Daoy (cell line): ENCODE measurements at places on chromosomes 1 and 21. TPM values are rescaled to one million over a fixed set of nuclear protein-coding genes. Genes with fewer than 3 reads are reported as not detected.

GRCh38 chr1:23483321-23484252 lies at the start of gene ASAP3:
TSS of gene ASAP3 (minus strand) at chr1:23484179. CDS start at chr1:23484133, 46 bp downstream.
- DNase-seq: peak; percentile 35

GRCh38 chr1:9792156-9793042 lies 31.4 kb downstream of the CLSTN1 start:
- peak; percentile 62 for DNase-seq

DNA sequence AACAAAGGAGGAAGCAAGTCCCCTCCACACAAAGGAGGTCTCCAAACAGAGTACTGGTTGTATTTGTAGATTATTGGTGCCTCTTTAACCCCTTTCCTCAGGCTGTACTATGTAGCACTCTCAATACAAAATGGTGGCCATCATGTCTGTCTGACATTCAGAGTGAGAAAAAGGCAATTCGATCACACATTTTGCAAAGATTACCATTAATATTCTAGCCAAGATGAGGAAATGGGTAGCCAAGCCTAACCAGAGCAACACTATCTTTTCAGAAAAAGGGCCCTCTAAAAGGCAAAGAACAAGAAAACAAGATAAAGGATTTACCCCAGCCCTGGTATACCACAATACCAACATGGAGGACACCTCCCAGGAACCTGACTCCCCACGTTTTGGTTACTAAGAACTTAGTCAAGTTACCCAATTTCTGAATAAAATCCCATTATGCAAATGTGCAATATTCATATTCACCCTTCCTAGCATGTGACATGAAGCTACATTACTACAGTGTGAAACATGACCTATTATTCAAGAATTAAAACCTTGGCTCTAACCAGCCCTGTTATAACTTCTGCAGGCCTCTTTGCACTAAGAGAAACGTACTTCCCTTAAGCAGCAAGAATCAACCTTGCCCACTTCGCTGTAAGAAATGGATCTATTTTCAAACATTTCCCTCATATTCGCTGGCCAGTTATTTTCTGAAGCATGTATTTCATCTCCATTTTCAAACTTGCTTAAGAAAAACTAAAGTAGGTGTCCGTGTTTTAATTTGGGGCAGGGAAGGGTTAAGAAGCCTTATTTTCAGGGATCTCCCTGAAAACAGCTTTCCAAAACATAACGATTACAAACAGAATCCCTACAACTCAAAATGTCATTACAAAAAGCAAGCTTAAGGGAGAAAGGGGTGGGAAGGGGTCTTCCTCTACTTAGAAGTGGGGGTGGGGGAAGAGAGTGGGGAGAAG lies 2.1 kb downstream of the KDM5B start:
- no peak for DNase-seq

DNA sequence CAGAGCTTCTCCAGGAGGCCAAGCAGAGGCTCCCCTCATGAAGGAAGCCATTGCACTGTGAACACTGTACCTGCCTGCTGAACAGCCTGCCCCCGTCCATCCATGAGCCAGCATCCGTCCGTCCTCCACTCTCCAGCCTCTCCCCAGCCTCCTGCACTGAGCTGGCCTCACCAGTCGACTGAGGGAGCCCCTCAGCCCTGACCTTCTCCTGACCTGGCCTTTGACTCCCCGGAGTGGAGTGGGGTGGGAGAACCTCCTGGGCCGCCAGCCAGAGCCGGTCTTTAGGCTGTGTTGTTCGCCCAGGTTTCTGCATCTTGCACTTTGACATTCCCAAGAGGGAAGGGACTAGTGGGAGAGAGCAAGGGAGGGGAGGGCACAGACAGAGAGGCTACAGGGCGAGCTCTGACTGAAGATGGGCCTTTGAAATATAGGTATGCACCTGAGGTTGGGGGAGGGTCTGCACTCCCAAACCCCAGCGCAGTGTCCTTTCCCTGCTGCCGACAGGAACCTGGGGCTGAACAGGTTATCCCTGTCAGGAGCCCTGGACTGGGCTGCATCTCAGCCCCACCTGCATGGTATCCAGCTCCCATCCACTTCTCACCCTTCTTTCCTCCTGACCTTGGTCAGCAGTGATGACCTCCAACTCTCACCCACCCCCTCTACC lies 19.1 kb downstream of the CSF1 start:
- no peak for DNase-seq

DNA sequence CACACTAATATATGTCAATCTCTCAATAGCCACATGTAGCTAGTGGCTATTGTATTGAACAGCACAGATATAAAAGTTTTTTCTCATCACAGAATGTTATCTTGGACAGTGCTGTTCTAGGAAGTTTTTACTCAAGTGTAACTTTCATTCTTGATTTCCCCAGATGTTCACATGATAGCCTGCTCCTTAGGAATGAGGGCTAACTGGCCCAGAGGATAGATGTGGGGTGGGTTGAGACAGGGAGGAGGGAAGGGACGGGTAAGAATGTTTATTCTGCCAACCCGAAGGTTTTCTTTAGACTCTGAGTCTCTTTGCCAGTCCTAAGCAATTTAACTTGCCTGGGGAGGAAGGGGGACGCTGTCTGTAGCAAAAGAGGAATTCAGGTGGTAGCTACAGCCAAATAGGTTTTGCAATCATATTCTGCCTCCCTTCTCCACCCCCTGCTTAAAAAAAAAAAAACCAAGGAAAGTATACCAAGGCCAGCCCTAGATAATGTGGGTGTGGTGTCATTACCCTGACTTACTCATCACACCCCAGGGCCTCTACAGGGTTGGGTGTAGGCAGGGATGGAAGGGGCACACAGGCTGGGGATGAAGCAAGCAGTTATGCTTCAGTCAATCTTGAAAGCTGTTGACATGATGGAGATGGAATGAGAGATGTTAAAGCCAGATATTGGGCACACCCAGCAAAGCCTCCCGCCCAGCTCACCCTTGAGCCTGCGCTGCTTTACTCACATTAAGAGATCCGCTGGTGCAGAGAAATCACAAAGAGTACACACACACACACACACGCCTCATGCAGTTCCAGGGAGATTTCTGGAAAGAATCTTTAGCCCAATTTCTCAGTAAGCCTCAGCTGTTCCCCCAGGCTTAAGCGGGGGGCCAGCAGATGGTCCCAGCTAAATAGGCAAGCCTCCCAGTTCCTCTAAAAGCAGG lies 59.9 kb downstream of the PLXNA2 start:
- DNase-seq: peak; percentile 98

- no peak for DNase-seq
Observed at GRCh38 chr1:5580926-5581325, 411.3 kb downstream of the NPHP4 start.

GRCh38 chr1:1760345-1760650 lies 18.0 kb downstream of the NADK start:
- no peak for DNase-seq

DNA sequence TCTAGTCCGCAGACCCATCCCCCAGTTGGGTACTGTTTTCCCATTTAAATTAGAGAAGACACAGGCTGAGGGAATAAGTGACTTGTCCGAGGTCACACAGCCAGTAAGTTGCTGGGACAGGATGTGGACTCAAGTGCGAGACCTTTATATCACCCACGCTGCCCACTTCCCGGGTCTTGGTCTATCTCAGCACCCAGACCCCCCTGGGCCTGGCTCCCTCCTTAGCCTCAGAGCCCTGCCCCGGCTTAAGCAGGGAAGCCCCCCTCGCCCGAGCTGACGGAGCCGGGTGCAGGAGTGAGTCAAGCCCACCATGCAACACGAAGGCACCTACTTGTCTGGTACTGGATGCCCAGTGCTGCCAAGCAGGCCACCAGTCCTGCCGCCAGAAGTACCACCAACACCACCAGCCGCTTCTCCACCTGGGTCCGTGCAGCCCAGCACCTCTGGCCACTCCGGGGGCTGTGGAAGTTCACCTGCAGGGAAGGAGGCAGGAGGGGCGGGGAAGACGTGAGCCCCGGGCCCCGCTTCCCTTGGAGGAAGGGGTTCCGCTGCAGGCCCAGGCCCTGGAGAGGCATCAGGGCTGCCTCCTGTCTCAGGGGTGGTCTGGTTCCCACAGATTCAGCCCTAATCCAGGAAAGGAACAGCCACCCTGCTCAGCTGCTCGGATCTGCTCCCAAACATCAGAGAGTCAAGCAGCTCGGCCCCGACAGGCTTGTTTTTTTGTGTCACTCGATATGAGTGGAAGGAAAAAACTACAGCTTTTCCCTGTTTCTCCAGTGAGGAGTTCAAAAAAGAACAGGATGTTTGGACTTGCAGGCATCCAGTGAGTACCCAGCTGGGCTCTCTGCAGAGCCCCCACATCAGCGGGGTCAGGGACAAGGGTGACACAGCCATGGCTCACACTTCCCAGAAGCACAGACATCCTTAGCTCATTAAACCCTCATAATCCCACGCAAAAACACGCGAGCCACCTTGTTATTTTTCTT lies 11.1 kb downstream of the ECE1 start:
- no peak for DNase-seq

- peak; percentile 74 for DNase-seq
Observed at GRCh38 chr1:232440325-232441035, 189.5 kb downstream of the SIPA1L2 start.

DNA sequence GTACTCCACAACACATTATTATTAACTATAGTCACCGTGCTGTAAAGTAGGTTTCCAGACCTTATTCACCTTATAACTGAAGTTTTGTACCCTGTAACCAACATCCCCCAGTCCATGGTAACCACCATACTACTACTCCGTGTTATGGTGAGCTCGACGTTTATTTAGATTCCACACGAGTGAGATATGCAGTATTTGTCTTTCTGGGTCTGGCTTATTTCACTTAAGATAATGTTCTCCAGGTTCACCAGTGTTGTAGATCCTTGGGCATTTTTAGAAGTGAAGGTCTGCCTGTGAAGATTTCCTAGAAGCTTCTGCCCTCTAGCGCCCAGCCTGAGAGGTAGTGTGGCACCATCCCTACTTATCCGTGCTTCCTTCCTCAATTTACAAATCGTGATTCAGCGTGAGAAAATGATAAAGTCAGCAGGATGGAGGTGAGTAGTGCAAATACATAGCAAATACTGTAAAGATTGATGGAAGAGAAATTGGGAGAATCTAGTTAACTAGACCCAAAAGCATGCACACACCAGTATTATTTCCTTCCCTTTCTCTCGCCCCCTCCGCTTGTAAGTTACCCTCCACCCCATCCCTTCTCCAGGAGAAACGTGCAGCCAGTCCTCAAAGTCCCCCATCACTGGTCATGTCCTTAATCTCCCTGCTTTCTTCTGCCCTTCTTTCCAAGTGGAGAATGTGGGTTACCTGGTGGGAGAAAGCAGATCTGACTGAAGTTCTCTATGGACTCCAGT lies 36.0 kb upstream of the DISC1 start:
- peak; percentile 56 for DNase-seq

GRCh38 chr1:55542901-55543504 lies 327.8 kb upstream of the USP24 start:
- peak; percentile 20 for DNase-seq

GRCh38 chr1:59066236-59066635 lies 230.7 kb upstream of the FGGY start:
- DNase-seq: no peak

DNA sequence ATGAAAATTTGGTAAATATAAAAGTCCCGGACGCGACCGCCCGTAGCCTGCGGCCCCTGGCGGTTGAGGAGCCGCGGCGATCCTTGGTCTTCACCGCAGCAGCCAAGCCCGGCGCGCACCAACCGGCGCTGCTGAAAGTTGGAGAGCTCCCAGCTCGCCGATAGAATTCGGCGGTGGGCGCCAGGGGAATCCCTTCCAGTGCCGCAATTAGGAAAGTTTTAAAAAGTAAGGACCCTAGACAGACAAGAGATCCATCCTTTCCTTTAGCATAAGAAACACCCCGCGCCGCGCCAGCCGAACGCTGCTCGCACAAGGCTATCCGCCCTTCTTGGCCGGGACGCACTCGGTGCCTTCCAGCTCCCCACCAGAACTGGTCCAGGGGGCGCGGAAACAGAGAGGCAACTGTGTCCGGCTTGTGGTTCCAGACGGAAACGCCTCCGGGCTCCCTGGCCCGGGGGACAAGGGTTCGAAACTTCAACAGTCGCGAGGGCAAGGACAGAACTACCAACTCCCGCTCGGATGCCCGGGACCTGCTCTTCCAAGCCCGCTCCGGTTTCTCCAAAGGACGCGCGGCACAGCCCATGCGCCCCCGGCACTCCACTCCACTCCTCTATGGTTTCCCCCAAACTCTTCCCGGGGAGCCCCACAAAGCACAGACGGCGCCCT lies 1.7 kb downstream of the FAM78B start:
- DNase-seq: peak; percentile 69

- DNase-seq: no peak
Observed at GRCh38 chr1:190453550-190453949, 24.1 kb downstream of the BRINP3 start.

DNA sequence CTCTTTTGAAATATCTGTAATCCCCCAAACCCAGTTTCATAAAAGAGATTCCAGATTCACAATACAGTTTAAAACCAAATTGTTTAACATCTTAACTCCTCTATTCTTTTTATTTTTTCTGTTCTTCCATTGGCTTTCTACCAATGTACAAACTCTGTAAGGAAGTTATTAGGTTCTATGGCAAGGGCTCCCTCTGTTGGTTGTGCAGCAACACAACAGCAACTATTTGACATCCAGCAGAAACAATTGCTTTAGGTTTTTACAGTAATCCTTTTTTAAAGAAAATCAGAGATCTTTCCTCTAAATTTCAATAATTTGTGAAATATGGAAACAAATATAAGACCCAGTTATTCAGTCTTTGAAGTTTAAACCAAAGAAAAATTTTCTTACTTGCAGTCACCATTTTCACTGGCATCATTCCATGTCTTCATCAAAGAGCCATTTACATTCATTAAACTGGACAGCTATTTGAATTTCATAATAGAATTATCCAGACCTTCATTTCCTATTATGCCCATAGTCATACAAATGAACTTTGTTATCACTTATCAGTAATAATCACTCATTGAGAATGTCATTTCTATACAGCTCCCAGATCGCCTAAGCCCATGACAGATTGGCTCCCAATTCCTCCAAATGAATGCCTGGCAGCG lies 46.5 kb upstream of the RNF11 start:
- peak; percentile 64 for DNase-seq

DNA sequence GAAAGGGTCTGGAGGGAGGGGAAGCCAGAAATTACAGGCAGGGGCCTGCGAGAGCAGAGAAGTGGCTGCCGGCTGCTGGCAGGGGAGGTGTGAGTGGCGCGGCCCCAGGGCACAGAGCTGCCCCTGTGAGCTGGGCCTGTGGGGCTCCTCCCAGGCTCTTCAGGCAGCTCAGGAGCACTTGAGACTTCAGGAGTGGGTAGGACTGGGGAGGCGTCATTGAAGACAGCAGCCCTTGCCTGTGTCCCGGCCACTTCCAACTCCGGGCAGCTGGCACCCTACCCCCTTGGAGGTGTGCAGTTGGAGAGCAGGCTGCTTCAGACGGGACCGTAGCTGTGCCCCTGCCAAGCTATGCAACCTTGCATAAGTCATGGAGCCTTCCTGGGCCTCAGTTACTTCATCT lies 87.5 kb upstream of the ACTL8 start:
- DNase-seq: no peak

The B3GALT2 gene
- not detected in 2 replicates for total RNA-seq

The HMGN2 gene
- 662 and 765 TPM in 2 replicates for total RNA-seq

The CSMD2 gene
- 3.8 and 5.0 TPM in 2 replicates for total RNA-seq

The SLC37A1 gene
- 10.9 and 23.2 TPM in 2 replicates for total RNA-seq

The ZBTB8B gene
- 0.17 and 0.45 TPM in 2 replicates for total RNA-seq

The VWA1 gene
- 2.2 and 5.7 TPM in 2 replicates for total RNA-seq

The PHC2 gene
- total RNA-seq: 101 and 108 TPM in 2 replicates
